SHP77 treated with DMSO at 0.1 percent for 48 hours (cell line): ENCODE measurements at places on chromosomes 6 and 20.

- DNase-seq = no peak
These were observed 146.5 kb downstream of the CDKAL1 start for GRCh38 chr6:20680697-20681165.

DNA sequence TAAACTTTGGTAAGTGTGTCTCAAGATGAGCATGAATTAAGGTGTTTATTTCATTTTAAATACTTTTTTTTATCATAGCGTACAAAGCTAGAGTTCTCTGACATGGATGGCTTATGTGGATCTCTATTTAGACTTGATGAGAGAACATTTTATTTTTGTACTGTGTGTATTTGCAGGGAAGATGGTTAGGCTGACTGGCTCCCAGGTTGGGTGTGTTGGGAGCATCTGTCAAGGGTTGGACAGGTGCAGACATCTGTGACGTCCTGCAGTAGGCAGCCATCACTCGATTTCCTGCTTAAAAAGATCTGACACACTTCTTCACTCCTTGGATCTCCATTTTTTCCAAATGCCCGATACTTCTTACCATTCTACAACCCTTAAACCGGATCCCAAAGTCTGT, 221.9 kb upstream of the QKI start:
- no peak for DNase-seq

GRCh38 chr6:14610141-14610540, 492.6 kb downstream of the CD83 start:
- DNase-seq = no peak

DNA sequence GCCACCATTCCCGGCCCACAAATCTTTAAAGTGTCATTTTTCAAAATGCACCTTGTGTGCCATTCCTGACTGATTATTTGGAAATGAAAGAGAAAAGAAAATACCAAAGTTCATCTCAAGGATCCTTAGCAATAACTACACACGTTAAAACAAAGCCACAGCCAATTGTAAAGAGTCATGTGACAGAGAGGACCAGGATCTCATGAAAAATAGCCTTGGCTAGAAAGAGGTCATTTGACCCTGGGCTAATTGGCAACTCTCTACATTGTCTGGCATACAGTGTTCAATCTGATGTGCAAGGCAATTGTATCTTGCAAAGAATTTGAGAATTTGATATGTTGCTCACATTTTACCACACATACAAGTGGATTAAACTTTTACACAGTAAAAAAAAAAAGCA, 31.6 kb upstream of the HLA-G start:
- no peak for DNase-seq

GRCh38 chr20:61679473-61679872, 386.2 kb downstream of the TAF4 start:
- DNase-seq = no peak

DNA sequence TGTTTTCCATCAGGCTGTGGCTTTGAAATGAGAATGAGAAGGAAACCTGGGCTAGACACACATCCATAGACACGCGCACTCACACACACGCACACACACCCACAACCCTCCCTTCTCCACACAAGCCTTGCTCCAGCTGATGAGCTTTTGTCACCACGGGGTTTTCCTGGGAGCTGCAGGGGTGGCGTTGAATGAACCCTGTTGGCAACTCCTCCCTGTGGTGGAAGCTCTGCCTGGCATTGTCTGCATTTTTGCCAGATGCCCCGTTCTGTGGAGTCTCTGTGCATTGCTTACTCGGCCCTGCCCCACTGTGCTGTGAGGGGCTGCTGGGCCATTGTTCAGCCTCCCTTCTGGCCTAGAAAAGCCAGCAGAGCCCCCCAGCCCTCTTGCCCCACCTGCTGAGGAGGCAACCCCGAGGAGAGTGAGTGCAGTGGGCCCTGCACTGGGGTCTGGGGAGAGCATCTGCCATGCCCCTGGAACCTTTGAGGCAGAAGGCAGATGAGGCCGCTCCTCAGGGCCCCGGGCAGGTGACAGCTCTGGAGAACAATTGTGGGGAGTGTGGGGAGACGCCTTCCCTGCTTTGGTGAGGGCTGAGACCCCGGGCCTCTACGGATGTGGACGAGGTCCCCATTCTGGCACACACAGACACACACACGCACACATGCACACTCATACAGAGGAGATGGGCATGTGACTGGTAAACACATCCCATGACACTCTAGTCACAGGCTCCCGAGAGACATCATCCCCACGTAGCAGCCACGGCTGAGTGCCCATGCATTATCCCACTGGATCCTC, 9.9 kb downstream of the ADIG start:
- DNase-seq = no peak

GRCh38 chr20:7124120-7124519, 356.6 kb downstream of the BMP2 start:
- no peak for DNase-seq

GRCh38 chr20:37681384-37682112, 12.3 kb upstream of the CTNNBL1 start:
- DNase-seq = no peak

DNA sequence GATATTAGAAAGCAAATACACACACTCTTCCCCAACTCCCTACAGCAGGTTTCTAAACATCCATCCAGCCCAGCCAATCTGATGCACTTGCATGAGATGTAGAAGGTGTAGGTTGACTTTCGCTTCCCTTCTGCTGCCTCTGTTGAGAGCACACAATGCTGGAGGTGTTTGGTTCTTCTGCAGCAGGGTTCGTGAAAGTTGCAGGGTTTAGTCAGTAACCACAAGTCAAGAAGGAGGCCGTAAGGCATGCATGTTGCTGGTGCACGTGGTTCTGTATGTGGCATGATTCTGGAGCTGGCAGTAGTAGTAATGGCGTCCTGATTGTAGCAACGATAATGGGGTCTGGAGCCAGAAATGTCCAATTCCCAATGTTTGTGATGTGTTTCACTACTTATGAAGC, 53.0 kb downstream of the DEK start:
- no peak for DNase-seq

- no peak for DNase-seq
These were observed 49.7 kb upstream of the FRMD1 start for GRCh38 chr6:168128631-168129291.

GRCh38 chr6:7201732-7202541, 94.2 kb downstream of the RREB1 start:
- DNase-seq = no peak

- DNase-seq = no peak
These were observed 254.7 kb downstream of the TSHZ2 start for GRCh38 chr20:53226826-53227225.

DNA sequence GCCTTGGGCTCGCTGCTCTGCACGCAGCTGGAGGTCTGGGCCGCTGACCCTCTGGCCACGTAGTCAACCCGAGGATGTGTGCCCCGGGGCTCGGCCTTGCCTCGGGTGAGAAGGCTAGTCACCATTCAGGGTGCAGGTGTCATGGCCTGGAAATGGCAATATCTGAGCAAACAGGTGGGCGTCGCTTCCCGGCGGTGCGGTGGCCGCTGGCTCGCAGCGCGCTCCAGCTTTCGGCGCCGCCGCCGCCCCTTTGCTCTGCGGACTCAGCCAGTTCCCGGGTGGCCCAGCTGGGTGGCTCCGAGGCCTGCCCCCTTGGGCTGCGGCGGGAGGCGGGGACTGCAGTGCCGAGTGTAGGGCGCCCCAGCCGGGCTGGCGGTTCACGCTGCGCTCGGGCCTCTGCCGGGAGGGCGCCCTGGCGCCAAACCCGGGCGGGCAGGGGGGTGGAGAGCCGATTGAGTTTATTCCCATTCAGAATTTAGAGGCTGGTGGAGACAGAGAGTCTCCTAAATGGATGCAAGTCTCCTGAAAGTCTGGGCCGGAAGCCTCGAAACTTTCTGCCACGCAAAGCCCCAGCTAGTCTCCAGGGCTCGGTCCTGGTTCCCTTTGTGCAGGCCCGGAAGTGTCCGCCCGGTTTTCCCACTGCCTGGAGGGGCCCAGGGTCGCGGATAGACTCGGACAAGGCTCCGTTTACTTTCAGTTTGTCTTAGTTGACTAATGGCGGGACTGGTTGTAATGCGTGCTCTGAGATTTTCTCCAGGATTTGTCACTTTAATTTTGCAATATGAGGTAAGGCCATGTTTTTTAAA, 11.3 kb upstream of the TFAP2A start:
- no peak for DNase-seq

GRCh38 chr6:11763460-11764249, 14.9 kb downstream of the ADTRP start:
- DNase-seq = no peak

GRCh38 chr6:85866370-85866730, 223.7 kb upstream of the SYNCRIP start:
- DNase-seq = no peak

DNA sequence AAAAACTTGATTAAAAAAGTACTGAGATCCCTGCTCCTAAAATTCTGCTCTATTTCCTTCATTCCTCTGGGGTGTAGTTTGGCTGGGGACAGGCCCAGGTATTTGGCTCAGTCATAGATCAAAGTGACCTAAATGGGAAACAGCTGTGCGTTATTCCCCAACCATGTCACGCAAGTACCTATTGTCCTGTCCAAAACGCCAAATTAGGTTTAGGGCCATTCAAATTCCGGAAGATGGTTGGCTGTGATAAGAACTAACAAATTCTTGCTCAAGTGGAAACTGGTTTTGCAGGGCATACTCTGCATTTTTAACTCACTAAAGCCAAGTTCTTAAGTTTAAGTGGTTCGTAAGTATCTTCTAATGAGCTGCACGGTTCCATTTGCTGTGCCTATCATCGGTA, 147.6 kb upstream of the TMEM170B start:
- no peak for DNase-seq

GRCh38 chr6:74366634-74367033, 670.6 kb downstream of the CD109 start:
- DNase-seq = no peak

DNA sequence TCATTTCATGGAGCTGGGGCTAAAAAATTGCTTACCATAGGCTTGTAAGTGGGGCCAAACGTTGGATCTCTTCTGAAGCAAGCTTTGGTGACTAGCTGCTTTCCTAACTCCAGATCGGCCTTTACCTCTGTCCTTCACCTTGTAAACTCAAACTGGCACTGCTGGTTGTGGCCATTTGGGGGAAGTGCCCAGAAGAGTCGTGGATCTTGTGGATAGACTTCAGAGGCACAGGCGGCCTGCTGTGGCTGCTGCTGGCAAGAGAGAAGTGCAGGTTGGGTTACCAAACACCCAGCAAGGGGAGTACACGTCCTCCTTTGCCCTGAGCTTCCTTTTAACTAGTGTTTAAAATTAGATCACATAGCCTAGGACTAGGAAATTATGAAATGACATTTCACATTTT, 36.8 kb upstream of the KLHL31 start:
- DNase-seq = no peak

DNA sequence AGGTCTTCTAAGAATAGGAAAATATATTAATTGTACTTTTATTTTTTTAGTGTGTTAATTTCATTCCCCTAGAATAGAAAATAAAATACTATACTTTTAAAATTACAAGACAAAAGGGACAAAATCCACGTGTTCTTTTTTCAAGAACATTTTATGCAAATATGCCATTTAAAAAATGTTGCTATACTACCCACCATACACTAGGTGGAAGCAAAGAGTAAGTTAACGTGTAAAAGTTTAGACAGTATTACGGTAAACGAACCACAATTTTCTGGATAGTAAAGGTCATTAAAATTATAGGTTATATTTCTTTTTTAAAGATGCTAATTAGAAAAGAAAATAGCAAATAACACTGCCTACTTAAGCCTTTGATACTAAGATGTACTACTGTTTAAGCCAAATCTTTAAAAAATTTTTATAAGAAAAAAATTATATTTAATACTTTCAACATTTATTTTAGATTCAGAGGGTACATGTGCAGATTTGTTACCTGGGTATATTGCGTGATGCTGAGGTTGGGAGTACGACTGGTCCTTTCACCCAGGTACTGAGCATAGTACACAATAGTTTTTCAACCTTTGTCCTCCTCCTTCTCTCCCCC, 287.6 kb downstream of the PHF3 start:
- no peak for DNase-seq

DNA sequence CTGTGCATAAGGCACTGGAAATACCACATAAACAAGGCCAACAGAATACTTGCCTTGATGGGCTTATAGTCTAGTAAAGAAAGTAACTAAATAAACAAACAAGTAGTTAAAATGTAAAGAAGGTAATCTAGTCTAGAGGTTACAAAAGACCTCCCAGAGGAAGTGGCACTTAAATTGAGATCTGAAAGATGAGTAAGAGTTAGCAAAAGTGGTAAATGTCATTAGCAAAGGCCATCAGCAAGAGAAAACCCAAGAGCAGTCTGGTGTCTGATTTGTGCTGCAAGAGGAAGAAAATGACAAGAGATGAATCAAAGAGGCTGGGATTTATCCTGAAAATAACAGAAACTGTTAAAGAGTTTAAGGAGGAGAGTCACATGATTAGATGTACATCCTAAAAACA, 96.6 kb upstream of the SMLR1 start:
- DNase-seq = no peak

DNA sequence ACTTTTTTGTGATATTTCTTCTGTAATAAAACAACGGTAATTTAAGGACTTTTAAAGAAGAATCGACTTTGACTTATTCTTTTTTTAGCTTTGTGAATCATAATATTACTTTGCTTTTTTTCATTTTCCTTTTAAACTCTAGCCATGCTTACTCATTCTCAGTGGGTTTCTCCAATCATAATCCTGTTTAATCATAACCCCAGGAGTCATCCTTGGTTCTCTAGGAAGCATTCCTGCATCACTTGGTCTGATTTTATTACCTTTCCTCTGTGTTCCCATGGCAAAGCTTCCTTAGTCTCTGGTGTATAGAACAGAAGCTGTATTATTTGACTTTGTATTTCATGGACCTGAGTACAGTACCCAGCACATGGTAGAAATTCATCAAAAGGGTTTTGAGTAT, 223.5 kb downstream of the CDKAL1 start:
- DNase-seq = no peak

- no peak for DNase-seq
These were observed 608.3 kb upstream of the CITED2 start for GRCh38 chr6:139982652-139983295.

- no peak for DNase-seq
These were observed 5.2 kb downstream of the RBM38 start for GRCh38 chr20:57396212-57396983.
